GM12891 (cell line): ENCODE measurements at places on chromosomes 4 and X.

DNA sequence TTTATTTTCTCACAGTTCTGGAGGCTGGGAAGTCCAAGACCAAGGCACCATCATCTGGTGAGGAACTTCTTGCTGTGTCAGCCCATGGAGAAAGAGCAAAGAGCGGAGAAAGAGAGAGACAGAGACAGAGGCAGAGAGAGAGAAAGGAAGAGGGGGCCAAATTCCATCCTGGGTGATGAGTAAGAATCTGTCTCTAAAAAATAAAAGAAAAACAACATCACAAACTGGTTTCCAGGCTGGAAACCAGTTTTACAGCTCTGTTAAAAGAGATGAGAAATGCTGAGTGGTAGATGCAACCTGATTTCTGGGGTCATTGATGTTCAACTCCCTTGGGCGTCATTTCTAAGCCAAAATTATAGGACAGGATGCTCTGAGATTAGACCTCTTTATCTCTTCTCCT, 72.9 kb downstream of the SHOX start:
- no peak for DNase-seq

DNA sequence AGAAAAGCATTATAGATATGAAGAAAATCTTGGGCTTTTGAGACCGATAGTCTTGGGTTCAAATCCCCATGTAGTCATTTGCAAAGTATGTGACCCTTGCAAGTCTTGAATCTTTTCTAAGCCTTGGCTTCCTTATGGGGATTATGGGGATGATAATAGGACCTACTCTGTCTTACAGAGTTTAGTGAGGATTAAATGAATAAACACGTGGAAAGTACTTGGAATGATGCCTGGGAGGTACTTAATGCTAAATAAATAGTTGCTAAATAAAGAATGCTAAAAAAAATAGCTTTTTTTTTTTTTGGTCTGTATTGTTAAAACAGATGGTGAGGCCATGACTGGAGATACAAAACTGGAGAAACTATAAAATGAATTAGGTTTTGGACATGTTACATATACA, 292.7 kb downstream of the GPAT3 start:
- no peak for DNase-seq

- DNase-seq, result no peak
Observed at GRCh38 chrX:14936561-14936960, 63.3 kb downstream of the MOSPD2 start.

DNA sequence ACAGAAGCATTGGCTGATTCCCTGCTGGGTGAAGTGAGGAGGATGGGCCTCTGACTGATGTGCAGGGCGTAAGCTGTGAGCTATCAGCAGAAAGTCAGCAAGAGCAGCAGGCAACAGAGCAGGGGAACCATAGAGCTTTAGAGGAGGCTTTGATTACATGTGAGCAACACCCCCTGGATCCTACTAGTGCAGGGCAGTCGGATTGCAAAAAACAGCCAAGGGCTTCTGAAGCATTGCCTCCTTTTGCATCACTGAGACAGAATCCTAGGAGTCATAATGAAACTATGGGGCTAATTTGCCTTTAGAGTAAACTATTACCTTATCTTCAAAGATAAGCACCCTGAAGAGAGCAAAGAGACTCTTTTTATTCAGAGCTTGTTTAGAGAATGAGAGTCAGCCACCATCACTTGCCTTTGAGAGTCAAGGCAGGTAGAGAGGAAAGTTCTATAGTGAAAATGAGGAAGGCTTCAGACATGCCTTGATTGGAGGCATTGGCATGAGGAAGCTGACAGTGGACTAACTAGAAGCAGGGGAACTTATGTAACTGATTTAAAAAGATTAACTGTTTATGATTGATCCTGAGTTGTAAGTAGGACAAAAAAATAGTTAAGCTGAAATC, 420.3 kb downstream of the PDHA2 start:
- no peak for DNase-seq

DNA sequence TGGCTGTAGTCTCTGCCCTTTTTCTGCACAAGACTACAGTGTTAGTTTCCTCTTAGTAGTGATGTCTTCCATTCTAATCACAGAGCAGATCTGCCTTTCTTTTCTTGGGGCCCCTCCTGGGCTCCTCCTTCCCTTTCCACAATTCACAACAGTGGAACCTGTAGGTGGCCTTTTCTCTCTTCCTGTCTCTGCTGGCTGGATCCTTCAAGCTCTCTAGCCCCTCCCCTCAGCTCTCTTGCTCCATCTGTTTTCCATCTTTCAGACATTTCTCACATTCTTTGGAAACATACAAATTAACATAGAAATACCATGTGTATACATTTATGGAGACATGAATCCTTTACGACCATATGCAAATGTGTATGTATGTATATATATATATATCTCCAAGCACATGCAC, 304 bp upstream of the SPIN2A start:
- no peak for DNase-seq

GRCh38 chrX:47568656-47569295, 7.8 kb downstream of the ARAF start:
- no peak for DNase-seq

GRCh38 chr4:25948051-25948450, 34.0 kb downstream of the SMIM20 start:
- no peak for DNase-seq

DNA sequence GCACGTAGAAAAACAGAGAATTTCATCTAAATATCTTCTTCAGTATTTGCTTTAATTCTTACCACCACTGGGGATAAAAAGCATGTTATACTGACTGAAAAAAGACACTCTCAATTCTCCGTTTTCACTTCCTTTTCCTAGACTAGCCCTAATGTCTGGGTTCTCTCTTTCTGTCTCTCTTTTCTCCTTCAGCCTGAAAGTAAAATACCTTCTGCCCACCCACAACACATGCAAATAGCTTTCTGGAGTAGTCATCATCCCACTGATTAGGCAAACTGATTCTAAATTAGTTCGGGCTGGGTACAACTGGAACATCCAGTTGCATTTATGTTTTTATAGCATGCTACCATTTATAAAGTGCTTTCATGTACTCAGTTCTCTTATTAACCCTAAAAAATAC, 142.4 kb upstream of the ANKRD50 start:
- DNase-seq, result no peak

DNA sequence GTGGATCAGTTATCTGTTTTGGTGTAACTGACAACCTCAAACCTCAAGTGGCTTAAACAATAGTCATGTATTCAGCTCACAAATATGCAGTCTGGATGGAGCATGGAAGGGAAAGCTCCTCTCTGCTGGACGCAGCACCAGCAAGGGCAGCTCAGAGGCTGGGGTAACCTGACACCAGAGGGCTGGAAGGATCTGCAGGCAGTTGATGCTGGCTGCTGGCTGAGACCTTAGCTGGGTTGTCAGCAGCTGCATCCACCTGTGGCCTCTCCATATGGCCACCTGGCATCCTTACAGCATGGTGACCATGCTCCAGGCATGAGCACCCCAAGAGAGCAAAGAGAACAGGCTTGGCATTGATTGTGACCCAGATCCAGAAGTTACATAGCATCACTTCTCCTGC, 46.7 kb downstream of the ENPP6 start:
- no peak for DNase-seq

GRCh38 chrX:14590216-14590615, 60.9 kb downstream of the GLRA2 start:
- no peak for DNase-seq

DNA sequence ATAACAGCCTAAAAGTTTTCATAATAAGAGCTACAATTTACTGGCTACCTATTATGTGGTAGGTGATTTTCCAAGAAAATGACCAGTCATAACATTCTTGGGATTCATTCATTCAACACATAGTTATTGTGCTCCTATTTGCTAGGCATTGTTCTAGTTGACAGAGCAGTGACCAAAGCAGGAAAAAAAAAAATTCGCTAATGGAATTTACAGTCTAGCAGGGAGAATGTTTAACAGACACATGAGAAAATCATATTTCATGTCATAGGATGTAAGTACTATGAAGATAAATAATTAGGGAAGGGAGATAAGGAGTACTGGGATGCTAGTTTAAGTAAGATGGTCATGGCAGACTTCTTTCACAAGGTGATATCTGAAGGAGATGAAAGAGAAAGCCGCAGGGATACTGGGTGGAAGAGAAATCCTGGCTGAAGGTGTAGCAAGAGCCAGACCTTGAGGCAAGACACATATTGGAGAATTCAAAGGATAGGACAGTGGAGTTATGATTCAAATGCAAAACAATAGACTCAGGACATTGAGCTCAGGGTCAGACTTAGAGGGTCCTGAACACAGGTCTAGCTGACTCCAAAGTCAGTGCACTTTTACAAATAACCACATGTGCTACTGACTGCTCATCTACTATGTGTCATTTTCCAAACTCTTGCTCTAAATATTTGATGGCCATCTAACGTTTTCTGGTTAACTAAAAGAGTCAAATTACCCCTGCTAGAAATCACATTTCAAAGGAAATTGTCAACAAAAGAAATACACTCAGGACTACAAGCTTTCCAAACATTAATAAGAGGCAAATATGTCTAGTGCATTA, 20.4 kb downstream of the SPCS3 start:
- DNase-seq, result no peak

GRCh38 chrX:84046403-84046984, 141.5 kb downstream of the RPS6KA6 start:
- no peak for DNase-seq

DNA sequence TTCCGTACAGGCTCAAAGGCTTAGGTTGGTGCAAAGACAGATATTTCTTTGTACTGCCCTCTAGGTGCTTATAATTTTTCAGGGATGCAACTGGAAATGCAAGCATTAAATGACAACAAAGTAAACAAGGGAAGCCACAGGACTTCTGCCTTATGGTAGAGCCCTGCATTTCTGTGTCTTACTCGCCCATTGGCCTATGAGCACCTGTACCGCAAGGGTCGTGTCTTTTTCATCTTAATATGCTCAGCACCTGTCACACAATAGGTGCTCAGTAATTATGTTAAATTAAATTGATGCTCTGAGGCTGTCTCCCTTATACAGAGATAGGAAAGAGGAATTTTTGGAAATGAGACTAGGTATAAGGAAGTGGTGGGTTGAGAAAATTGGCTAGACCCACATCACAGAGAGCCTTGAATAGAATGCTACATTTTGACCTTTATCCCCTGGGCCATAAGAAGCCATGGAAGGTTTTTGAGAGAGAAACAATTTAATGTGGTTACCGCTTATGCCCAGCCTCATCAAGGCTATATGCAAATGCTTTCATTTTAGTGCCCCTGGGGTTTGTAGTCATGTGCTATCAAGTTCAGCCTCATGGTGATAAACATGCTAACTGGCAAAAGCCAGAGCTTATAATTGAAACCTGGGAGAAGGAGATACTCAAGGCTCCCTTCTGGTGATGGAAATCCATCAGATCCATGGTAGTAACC, 16.3 kb downstream of the VSIG4 start:
- no peak for DNase-seq

DNA sequence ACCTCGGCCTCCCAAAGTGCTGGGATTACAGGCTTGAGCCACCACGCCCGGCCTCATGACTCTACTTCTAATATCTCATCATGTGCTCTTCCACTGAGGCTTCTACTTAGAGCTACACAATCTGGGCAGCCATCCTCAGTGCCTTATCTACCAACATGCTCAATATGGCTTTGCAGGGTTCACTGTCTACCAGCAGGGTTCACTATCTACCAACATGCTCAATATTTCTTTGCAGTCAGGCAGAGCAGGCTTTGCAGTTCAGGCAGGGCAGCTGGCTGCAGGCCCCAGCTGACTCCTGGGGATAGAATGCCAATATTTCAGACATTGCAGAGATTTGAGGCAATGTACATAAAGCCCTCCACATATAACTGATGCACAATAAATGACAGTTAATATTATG, 47.5 kb downstream of the PKD2 start:
- DNase-seq, result no peak
